ELR (cell line): ENCODE measurements at places on chromosomes 3 and 15.

DNA sequence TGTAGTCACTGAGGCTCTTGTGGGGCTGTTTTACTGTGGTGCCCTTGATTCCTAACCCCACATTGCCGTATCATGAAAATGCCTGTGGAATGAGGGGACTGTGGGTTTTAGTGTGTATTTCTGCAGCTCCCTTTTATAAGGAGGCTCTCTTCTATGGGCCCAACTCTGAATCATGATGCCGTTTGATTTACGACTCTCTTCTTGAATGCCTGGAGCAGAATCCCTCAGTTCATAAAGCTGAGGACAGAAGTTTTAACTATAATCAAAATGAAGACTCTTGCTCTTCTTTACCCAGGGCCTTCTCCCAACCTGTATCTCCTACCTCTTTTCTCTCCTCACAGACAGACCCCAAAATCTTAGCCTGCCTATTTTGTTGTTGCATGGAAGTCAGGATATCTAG is 109.5 kb downstream of the RARB start:
- no peak for DNase-seq

DNA sequence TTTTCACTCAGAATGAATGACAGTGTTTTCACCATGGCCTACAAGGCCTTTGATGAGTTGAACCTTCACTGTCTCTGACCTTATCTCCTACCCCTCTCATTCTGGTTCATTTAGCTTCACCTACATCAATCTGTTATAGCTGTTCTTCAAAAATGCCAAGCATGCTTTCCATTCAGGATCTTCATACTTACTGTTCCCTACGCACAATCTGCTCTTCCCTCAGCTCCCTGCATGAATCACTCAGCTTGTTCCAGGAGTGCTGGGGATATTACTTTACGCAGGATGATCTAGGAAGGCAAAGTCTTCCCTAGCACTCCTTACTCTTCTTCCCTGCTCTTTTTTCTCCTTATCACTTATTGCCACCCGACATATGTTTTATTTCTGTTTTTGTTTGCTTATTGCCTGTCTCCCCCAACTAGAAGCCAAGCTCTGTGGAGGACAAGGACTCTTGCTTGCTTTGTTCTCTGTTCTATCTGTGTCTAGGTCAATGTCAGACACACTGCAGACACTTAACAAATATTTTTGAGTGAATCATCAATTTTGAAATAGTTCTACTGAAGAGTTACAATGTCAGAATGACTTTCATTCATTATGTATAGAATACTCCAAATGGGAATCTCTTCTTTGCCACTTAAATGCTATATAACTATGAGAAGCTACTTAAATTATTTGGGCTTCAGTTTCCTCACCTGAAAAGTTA is 238.3 kb upstream of the FEZF2 start:
- peak; percentile 64 for DNase-seq

GRCh38 chr15:83318861-83319415 is 34.5 kb upstream of the BNC1 start:
- no peak for DNase-seq

GRCh38 chr3:51943451-51944391 is 1.6 kb downstream of the PARP3 start:
- no peak for DNase-seq

DNA sequence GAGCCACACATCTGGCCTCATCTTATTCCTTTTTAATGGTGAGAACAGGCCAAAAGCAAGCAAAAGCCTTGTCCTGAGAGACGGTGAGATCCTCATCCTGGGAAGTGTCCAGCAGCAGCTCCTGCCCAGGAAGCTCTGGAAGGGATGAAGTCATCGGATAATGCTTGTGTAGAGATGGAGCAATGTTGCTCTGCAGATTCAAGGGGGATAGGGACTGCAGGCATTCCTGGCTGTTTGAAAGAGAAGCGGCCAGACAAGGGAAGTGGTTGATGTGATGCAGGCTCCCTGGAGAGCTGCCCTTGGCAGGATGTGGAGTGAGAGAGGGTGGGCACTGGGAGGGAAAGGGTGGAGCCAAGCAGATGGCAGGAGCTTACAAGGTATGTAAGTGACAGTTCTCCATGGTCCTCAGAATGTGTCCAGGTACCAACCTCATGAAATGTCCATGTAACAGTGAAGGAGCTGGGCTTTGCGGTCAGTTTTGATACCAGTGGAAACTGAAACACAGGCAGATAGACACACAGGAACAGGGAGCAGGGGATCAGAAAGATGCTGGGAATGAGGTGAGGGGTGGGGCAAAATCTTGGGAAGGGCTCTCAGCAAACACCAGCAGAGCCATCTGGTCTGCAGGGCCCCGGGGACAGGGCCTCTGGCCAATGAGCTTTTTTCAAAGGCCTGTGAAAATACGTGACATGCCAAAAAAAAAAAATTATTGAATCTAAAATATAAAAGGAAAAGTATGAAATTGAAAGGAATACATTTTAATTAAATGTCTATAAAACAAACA is 32.2 kb upstream of the LACTB start:
- DNase-seq, result peak; percentile 90

- peak; percentile 1 for DNase-seq
Observed at GRCh38 chr3:71629289-71629688, 45.8 kb upstream of the FOXP1 start.

DNA sequence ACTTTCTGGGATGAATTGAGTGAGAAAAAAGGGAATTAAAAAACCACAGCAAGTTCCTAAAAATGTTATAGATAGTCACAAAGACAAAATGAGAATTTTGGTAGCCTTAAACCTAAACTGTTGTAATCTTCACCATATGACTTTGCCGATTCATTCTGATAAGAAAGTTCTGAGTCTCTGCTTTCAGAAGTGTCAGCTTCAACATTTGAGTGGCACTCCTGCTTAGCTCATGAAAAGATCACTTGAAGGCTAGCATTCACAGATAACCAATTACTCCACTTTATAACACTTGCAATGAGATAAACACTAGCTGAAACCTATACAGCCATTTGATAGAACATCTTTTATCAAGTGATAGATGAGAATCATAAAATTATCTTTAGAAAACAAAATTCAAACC is 288.1 kb upstream of the POU1F1 start:
- no peak for DNase-seq

DNA sequence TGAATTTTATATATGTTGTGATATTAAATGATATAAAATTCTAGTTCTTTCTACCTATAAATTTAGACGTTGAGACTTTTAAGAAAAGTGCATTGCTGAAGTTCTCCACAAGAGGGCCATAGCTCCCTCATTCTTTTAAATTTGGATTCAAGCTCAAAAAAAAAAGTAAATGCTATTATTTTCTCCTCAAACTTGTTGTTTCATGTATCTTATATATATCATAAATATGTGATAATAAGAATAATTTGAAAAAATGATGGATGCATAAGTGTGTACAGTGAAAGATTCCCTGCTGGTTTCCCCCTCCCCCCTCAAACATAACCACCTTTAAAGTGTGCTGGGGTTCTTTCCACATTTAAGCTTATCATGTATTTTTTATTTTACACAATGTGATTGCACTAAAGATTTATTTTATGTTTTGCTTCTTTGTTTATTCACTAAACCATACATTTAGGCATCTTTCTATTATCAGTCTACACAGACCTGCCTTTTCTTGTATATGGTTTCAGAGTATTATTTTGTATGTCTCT is 769.4 kb upstream of the GOLIM4 start:
- peak; percentile 56 for DNase-seq

- no peak for DNase-seq
Observed at GRCh38 chr15:92603743-92604470, 51.7 kb downstream of the FAM174B start.

DNA sequence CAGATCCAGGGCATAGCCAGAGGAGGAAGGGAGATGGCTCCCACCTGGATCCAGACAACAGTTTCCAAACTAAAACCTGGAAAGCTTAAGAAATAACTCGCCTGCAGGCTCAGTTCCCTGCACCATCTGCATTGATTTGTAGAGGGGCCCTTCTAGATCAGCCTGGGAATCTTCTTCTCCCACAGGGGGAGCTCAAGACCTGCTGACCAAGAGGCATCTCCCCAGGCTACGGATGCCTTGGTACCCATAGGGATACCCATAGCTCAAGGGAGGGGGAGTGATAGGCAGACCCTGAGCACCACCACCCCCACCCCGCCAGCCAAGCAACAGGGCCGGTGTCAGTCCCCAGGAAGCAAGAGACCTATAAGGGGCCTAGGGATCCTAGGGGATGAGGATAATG is 28.0 kb upstream of the DCLK3 start:
- peak; percentile 38 for DNase-seq

DNA sequence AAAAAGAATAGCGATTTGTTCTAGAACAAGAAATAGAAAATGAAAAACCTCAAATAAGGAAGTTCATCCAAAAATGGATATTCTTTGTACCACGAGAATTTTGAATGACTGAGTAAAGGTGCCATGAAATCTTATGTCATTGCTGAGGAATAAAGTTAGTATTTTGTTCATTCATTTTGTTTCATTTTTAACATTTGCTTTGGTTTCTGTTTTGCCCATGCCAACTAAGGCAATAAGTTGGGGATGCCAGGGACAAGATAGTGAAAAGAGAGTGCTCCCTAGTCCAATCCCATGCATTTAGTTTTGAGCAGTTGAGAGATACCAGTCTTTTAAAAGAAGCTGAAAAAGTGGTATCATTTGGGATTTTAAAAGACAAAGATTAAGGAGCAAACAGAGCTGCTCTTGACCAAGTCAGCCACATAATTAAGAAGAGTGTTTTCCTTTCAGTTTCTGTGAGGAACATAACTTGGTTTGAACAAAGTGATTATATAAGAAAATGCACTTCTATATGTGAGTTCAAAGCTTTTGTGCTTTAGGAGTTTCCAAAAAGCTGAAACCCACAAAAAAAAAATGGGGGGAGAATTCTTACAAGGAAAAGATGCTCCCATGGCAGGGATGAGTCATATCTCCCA is 201.4 kb downstream of the PLOD2 start:
- no peak for DNase-seq

DNA sequence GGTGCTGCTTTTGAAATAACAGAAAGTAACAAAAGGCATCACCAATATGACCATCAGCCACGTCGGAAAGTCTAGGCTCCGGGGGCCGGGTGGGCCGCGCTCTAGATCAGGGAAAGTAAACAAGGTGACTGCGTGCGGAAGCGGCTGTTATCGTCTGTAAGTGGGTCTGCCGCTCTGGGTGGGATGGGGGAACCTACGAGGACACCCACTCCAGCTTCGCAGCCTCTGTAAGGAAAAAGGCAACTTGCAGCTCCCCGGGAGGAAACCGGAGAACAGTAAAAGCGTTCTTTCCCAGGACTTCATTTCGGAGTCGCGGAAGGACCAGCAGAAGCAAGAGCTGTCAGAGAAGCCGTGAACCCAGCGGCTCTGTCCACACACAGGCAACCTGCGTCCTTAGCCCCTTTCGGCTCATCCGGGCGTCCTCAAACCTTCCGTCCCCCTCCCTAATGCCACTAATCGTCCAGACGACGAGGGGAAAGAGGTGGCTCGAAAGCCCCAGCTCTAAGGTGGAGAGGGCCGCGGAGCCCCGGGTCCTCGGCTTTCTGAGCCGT is 461 bp downstream of the XRN1 start:
- DNase-seq, result peak; percentile 63

DNA sequence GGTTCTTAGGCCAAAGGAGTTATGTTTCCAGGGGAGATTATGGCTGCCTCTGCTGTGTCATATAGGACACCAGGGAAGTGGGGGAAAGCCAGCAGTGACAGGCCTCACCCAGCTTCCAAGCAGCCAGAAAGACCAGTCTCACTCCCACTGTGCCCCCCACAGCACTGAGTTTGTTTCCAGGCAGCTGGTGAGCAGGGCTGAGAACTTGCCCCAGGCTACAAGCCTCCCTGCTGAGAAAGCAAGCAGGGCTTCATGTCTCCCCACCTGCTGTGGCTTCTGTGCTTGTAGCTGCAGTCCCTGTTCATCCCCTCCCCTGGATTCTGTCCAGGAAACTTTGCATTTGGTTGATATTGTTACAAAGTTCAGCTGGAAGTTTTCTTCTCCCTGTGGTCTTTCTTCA is 376.3 kb downstream of the PDCD6IP start:
- DNase-seq, result no peak

- no peak for DNase-seq
Observed at GRCh38 chr3:192417017-192417416, 310.3 kb downstream of the FGF12 start.

DNA sequence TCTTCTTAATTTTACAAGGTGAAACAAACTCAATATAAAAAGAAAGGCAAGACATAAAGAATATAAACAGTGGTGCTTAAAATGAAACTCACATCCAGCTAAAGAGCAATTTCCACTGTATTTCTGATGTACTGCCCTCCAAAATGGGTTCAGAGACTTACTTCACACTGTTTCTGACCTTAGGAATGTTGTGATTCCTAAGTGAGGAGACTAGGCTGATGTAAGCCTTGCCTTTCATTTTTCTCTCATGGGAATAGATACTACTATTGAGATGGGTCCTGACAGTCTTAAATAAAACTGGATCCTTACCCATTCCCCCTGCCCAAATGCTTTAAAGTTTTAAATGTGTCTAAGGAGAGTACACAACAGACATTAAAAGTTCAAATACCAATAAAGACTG is 86.9 kb downstream of the CBLB start:
- no peak for DNase-seq

DNA sequence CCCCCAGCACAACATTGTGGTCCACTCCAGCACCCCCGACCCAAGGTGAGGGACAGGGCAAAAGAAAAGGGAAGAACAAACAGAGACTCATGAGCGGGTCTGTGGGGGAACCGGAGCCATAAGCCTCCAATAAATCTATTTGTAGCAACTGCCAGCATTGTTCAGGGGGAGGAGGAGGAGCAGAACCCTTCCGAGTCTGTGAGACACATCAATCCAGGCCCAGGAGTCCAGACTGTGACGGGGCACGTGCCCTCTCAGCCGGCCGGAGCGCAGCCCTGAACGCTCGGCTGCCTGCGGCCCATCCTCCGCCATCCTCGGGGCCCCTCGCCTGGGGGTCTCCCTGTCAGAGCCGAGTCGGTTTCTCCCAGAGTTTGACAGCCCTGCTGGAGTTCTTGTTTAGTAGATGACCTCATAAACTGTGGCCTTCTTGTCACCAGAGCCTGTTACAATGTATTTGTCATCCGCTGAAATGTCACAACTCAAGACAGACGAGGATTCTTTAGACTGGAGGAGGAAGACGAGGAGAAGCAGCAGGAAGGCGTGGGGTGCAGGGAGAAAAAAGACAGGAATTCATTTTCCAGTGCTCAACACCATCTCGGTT is 47.9 kb downstream of the TLE3 start:
- DNase-seq, result no peak

GRCh38 chr15:85693277-85693676 is 101.4 kb downstream of the KLHL25 start:
- DNase-seq, result no peak

DNA sequence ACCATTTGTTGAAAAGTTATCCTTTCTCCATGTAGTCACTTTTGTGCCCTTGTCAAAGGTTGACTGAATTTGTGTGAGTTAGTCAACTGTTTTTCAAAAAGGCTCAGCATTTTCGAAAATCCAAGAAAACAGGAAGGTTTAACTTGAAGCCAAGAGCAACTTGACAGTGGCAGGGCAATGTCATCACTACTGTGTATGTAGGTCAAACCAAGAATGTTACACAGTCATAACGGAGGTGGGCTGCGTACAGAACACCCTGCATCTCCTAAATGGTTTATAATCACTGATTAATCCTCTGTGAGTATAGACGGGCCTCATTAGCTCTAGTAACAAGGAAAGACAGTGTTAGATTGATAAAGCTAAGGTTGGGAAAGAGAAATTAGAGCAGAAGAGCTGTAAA is 1064.9 kb downstream of the FHIT start:
- no peak for DNase-seq
